ENCODE measurements at places on chromosomes 5 and 9. TPM values are rescaled to one million over a fixed set of nuclear protein-coding genes. Genes with fewer than 3 reads are reported as not detected.

CER1 gene
- total RNA-seq: not detected

SPZ1 gene
- total RNA-seq: not detected

MLLT3 gene
- 8.8 TPM for total RNA-seq

INSYN2B gene
- total RNA-seq: not detected

DNA sequence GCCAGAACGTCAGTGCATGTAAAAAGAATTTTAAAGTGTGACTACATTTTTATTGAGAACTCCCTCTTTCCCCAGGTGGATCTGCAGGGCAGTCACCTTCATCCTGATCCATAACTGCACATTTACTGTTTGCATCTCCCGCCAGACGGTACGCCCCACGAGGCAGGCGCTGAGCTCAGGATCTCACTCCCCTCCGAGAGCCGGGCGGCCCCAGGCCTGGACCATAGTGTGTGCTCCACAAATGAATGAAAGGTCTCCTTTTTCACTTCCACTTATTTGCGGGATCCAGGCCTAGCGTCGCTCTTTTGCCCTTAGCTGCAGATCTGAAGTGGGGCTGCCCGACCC, 378 bp downstream of the DROSHA start:
- no peak for DNase-seq

TRIM23 gene
- 16.2 TPM for total RNA-seq

- DNase-seq: no peak
Measured at GRCh38 chr5:92552206-92553160, 1028.5 kb downstream of the NR2F1-AS1 start.

OR1Q1 gene
- 0.44 TPM for total RNA-seq

CYLC2 gene
- total RNA-seq: not detected

CEL gene
- 0.29 TPM for total RNA-seq

DNA sequence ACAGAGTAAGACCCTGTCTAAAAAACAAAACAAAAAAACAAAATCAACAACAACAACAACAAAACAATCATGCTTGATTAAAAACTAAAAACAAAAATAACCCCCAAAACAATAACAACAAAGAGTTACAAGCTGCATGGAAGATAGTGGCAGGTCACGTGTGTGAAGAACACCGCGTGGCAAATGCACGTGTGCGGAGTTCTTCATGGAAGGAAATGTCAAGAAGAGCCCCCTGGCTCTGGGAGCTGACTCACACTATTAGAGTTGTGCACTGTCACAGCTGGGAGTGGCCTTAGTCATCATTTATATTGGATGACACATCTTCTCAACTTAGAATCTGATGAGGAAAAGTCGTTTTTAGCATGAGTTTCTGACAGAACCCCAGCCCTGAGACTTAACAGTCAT, 110.5 kb downstream of the JMY start:
- no peak for DNase-seq

DNA sequence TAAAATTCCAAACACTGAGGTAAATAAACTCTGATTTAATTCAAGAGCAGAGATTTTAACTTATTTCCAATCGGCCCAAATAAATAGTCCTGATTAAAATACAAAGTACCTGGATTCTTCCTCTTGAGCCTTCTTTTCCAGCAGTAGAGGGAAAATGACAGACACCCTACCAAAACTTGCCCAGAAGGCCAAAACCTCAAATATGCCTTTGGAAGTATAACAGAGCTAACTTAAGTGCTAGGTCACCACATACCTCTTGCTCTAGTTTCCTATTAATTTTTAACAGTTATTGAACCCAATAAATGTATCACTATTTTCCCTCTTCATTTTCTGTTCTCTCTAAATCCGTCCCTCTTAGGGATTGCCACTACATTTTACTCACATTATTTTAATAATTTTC, 1.4 kb downstream of the BAAT start:
- no peak for DNase-seq

GRCh38 chr9:35395706-35396101, 94.2 kb upstream of the RUSC2 start:
- no peak for DNase-seq

GRCh38 chr5:88892669-88893068, 9.7 kb upstream of the MEF2C start:
- DNase-seq: no peak

DNA sequence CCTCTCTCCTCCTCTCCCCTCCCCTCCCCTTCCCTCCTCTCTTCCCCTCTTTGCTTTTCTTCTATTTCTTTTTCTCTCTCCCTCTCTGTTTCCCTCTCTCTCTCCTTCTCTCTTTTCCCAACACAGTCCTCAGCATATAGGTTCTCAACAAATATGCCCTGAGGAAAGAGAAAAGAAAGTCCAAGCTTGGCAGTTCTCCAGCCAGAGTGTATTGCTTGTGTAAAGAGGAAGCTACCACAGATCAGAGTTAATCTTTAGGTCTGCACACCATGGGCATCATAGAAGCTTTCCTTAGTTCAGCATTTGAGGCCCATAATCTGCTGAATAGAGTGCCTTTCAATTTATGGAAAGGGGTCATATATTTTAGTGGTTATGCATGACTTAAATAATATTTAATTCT, 382.8 kb upstream of the WWC1 start:
- DNase-seq: no peak

DCTN3 gene
- total RNA-seq: 84.0 TPM

- no peak for DNase-seq
Measured at GRCh38 chr9:37333288-37333687, 89.2 kb upstream of the GRHPR start.

OBP2B gene
- 0.98 TPM for total RNA-seq

- peak; percentile 20 for DNase-seq
Measured at GRCh38 chr5:170626507-170627150, 122.8 kb downstream of the KCNIP1 start.

DNA sequence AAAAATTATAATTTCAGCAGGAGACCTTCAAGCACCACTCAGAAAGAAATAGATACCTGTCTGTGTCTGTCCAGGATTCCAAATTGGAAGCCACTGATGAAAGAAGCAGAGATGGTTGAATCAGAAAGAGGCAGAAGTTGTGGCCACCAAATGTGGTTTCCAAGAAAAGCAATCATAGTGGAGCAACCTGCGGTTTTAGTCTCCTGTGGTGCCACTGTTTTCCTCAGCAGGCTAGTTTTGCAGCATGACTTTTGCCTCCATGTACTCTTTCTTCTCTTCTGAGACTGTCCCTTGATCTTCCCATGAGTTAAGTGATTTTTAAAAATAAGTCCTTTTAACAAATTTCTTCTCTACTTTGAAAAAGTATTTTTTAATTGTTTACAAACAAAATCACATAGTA, 535.8 kb downstream of the CYLC2 start:
- no peak for DNase-seq

- DNase-seq: no peak
Measured at GRCh38 chr5:94992325-94992724, 292.6 kb downstream of the MCTP1 start.

DNA sequence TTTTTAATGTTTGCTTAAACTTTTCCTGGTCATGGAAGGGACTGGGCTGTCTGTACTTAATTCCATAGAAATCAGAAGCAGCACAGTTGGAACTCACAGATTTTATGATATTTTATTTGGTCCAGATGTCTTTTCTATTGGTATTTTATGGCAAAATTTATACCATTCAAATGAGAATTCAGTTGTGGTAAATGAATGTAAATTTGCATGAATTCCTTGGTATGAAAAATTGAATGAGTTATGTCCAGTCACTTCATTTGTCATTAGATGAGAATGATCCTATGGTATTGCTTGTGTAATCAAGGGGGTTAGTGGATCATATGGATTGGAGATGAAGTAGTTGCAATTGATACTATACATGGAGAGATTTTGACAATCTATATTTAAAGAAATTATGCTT, 188.0 kb downstream of the KDM4C start:
- no peak for DNase-seq

DNA sequence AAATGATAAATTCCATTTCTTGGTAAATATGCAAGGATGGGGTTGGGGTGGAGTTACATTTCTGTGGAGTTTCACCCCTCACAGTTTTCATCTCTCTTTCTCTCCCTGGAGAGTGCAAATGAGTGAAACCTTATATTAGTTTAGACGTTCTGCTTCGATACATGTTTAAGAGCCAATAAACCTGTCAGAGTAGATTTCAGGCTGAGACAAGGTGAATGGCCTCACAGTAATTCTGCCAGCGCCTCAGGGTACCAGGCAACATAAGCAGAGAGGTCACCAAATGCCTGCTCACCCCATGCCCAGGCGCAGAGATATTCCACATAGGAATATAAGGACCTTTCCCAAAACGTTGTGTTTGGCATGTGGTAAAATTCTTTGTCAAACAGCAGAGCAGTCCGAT, 154.9 kb upstream of the VLDLR start:
- no peak for DNase-seq

- peak; percentile 75 for DNase-seq
Measured at GRCh38 chr9:38392235-38393127, at the start of gene ALDH1B1. ALDH1B1 (plus strand) TSS chr9:38392702; CDS start chr9:38395749, 3,047 bp downstream.

DNA sequence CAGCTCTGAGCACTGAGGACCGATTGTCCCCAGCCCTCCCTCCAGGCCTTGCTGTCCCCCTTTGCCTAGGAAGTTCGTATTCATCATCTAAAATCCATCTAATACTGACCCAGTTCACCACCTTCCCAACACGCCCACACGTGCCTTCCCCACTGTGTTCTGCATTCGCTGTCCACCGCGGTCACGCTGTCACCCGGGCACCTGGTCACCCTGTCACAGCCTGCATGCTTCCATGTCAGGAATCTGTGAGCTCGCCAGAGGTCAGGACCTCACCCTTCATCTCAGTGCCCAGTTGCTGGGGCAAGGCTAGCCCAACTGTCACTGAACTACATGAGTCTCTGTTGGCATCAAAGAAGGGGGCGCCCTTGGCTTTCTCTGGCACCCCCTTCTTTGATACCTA, 82.9 kb upstream of the RUFY1 start:
- no peak for DNase-seq

INSL6 gene
- total RNA-seq: not detected

- DNase-seq: no peak
Measured at GRCh38 chr5:32013658-32014057, 160.5 kb downstream of the GOLPH3 start.

DNA sequence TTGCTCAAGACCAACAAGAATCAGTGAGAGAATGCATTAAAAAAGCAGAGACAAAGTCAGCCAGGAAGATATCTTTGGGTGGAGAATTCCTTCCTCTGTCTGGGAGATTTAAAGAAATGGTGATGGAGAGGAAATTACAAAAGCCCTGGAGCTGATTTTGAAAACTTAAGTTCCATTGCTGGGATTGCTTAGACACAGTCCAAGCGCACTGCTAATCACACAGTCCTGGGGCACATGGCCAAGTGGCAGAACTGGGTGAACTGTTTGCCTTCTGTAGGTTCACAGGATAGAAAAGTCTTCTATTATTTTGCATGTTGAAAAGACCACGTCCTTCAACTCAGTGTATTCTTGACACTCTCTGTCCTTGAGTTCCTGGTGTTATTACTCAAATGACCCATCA, 284.9 kb upstream of the FBXL7 start:
- no peak for DNase-seq

GRCh38 chr9:126613651-126614050, at the start of gene LMX1B:
LMX1B (plus strand) TSS chr9:126613928; CDS start chr9:126614450, 522 bp downstream.
- peak; percentile 59 for DNase-seq

GRCh38 chr5:169583101-169583423, 511 bp upstream of the SPDL1 start:
- no peak for DNase-seq

DNA sequence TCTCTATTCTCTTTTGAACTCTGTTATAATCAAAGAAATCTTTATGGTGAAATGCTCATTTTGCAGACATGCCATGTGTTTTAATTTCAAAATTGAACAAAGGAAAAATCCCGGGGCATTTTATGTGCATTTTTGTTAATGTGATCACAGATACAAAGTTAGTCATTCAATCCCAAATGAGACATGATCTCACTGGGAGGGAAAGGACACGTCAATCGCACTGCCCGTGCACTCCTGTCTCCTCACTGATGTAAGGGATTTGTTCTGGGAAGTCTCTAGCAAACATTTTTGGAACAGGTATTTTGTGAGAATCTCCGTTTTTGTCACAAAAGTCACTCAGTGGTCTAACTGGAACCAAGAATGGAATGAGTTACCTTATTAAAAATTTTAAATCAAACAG, 97.9 kb upstream of the RANBP6 start:
- DNase-seq: no peak

DNA sequence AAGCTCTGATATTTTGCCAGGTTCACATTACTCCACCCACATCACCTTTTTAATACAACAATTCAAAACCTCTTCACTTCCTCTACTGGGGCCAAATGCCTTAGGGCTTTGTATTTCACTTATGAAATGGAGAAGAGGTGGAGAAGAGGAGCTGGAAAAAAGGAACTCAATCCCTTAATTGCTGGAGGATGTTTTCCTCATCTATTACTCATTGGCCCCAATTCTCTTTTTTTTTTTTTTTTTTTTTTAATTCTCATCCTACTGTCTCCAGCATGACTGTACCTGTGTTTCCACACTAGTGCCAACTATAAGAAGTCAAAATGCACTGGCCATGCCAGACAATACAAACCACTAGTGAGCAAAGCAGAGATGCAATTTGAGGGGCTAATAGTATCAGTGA, 20.9 kb downstream of the FAM13B start:
- DNase-seq: no peak

DNA sequence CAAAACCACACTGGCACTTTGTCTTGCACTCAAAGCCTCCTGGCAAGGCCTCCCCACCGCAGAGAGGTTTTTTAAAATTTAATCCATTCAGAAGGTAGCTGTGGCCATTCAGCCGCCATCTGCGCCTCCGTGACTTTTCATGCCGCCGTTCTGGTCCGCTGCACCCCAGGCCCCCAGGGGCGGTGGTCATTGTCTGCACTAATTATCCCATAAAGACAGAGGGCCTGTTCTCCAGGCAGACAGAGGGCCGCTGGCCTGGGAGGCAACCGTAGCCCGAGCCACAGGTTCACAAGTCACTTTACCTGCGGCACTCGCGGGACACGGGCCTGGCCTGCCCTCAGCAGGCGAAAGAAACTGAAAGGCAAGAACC, 49.4 kb downstream of the EXD3 start:
- DNase-seq: no peak

DNA sequence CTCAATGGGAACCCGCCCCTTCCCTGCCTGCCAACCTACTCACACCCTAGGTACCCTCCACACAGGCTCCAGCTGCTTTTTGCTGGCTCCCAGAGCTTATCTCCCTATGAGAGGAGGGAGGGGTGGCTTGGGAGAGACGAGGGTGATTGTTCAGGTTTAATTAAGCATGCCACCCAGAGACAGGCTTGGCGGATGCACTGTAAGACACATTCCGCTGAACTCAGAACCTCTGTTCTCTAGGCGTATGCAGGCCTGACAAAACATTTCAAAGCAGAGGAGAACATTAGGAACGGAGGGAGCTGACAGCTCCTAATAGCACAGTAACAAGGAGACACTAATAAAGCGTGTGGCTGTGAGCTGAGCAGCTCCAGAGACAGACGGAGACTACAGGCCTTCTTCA, 80.1 kb downstream of the TRIM32 start:
- DNase-seq: no peak

- DNase-seq: no peak
Measured at GRCh38 chr5:60929024-60929423, 15.8 kb downstream of the ERCC8 start.

Measured in breast epithelium (tissue), 4 donors.